ENCODE measurements at places on chromosomes 7 and 10.

- DNase-seq = no peak
Observed at GRCh38 chr7:142196066-142196840, 61.6 kb downstream of the PRSS58 start.

- DNase-seq = no peak
Observed at GRCh38 chr7:379456-380138, 89.6 kb downstream of the FOXL3 start.

GRCh38 chr10:118708571-118708970, 46.2 kb downstream of the CACUL1 start:
- DNase-seq = no peak

DNA sequence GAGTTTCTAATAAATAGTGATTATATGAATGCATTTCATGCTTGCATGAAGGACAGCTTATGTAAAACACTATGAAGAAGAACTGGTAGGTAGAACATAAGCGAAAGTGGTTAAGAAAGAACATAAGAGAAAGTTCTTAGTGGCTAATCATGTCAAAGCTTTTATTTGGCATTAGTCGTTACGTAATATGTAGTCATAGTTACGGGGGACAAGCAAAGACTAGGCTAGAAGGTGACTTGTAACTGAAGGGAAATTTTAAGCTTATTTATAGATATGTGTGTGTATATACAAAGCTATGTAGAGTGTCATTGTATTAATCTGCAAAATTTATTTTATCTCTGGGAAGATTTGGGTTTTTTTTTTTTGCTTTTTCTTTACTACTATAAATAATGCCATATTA, 36.9 kb downstream of the CAPZA2 start:
- DNase-seq = no peak

DNA sequence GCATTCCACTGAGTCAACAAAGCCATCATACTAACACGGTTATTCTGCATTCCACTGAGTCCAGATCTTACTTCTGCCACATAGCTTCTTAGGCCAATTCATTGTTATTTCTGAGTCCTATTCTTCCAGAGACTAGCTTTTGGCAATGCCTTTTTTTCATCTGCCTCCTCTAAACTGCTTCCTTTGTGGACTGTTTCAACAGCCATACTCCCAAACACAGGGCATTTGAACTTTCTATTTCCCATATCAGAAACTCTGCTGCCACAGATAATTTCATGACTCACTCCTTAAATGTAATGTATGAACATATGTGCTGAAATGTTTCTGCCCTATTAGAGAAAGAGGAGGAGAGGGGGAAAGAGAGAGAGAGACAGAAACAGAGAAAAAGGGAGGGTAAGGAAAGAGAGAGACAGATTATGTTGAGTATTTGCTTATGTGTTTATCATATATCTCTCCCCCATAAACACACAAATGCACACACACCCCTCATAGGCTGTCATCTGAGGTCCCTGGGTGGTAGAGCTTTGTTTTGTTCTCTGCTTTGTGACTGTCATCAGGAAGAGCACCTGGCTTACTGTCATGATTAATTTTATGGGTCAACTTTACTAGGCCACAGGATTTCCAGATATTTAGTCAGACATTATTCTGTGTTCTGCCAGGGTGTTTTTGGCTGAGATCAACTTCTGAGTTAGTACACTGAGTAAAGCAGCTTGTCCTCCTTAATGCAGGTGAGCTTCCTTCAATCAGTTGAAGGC, 308.0 kb upstream of the KCND2 start:
- no peak for DNase-seq

DNA sequence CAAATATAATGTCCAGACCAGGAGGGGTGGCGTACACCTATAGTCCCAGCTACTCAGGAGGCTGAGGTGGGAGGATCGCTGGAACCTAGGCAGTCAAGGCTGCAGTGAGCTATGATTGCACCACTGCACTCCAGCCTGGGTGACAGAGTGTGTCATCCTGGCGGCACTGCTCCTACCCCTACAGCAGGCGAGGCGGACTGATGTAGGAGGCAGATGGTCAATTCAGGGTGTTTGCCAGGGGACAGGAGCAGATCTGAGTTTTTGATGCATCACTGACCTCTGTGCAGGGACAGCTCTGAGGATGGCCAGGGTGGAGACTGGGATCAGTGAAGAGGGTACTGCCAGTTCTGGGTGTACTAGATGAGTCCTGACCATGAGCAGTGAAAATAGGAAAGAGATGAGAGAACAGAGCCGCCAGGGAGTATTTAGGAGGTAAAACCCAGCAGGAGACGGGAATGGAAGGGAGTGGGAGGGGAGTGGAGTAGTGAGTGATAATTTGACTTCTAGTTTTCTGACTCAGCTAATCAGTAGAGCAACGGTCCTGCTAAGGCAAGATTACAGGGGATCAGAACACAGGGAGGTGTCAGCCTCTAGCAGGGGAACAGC, 75.3 kb downstream of the HIP1 start:
- DNase-seq = no peak

GRCh38 chr10:102001435-102002068, 54.4 kb downstream of the ARMH3 start:
- no peak for DNase-seq

- no peak for DNase-seq
Observed at GRCh38 chr10:115295213-115295805, 202.1 kb downstream of the ATRNL1 start.

GRCh38 chr7:99218406-99219184, 10.7 kb upstream of the KPNA7 start:
- no peak for DNase-seq

- no peak for DNase-seq
Observed at GRCh38 chr10:22554461-22555182, 159.8 kb downstream of the PIP4K2A start.

DNA sequence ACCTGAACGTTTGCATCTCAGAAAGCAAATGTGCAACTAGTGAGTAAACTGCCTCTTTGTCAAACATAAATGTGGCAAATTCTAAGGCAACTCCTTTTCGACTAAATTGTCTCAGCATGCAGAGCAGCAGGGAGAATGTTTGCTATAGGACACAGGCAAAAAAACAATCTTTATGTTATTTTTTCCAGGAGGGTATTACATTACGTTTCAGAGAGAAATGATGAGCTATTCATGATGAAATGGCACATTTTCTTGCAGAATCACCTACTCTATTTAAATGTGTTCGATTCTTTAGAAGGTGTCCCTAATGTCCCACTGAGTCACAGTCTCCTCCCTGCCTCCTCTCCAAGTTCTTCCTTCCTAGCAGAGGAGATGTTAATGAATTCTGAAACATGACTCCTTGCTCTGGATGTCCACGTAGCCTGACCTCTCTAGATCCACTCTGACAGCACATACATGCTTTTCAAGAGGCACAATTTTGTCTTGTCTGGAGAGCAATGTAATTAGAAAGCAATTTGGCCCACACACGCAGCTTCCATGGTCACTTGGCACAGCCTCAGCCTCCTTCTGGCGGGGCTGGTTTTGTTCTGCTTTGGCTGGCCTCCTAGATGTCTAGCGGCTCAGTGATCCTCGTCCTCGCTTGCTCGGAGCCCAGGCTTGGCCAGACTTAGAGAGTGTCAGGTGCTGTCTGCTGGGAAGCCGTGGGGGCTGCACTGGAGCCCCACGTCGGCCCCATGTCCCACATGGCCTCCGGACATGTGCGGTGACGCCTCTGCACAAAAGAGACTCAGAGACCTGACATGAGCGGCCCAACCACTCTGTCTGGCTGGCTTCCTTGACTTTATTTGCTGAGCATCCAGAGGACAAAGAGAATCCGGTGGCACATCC, 125.7 kb upstream of the ZNF438 start:
- DNase-seq = no peak

DNA sequence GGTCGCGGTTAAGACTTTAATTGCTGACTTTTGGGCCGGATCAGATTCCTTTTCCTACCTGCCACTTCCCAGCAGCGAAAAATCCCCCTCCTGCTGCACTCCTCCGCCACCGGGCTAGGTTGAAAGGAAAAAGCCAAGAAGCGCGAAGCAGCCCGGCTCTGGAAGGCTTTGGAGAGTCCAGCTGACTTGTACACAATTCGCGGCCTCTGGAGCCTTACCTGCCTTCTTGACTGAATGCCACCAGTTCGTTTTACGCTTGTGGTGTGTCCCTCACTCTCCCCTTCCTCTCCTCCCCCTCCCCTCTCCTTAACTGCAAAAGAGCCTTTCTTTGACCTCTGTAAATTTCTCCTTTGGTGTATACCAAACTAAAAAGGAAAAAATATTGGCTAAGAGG, 2.7 kb upstream of the FEZF1 start:
- DNase-seq = no peak

DNA sequence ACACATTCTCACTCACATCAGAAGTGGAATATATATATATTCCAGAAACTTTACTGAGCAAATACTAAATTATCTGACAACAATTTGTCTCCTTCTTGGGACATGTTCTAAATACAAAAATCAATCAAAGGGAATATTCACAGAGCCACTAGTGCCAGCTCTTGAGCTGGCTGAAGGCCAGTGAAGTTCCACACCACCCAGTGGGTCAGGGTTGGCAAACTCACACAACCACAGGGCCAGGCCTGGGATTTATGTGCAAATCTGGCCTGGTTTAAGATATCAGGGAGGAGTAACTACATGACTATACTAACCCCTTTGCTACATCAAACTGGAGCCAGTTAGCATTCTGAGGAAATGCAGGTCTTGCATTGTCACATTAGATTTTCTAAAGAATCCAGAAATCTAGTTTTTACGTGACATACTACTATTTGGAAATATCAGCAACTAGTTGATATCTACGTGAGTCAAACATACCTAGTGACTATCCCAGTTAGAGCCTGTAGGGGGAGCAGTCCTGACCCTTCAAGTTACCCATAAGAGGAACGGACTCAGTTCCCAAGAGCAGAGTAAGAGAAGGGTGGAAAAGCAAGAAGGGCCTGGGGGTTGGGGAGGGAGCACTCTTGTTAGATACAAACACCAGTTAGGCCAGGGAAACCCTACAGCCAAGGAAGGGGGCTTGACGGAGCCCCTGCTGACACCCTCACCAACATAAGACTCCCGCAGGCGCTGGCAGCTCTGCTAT, 600.4 kb downstream of the KCNMA1 start:
- DNase-seq = no peak

DNA sequence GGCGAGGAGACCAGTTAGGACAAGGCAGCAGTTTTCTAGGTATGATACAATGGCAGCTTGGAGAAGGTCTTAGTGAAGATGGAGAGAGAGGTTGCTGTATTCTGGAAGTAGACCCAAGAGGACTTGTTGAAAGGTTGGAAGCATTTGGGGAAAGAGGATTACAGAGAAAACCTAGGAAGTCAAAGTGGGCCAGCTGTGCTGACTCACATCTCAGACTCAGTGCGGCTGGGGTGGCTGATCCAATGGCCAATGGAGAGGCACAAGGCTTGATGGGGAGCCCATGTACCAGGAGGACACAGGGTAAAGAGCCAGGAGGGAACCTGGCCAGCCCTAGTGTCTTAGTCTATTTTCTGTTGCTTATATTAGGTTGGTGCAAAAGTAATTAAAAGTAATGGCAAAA, 194.5 kb upstream of the GALNT17 start:
- DNase-seq = no peak

DNA sequence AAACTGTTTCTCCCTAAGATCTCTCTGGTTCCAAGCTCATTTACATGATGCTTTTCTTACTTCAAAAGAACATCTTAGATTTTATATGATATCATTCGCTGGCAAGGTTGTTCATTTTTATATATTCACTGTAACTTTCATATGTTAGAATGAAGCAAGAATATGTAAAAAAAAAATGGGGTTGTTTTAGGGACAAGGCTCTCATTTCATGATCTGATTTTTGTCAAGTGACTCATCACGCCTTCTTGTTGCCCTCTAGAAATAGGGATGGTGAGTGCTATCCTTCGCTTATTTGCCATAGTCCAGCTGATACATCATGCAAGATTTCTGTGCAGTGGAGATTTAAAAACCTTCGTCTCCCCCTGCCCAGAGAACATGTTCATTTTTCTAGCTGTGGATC, 14.0 kb upstream of the CELF2 start:
- DNase-seq = no peak

- no peak for DNase-seq
Observed at GRCh38 chr7:40437936-40438634, 303.3 kb downstream of the SUGCT start.

DNA sequence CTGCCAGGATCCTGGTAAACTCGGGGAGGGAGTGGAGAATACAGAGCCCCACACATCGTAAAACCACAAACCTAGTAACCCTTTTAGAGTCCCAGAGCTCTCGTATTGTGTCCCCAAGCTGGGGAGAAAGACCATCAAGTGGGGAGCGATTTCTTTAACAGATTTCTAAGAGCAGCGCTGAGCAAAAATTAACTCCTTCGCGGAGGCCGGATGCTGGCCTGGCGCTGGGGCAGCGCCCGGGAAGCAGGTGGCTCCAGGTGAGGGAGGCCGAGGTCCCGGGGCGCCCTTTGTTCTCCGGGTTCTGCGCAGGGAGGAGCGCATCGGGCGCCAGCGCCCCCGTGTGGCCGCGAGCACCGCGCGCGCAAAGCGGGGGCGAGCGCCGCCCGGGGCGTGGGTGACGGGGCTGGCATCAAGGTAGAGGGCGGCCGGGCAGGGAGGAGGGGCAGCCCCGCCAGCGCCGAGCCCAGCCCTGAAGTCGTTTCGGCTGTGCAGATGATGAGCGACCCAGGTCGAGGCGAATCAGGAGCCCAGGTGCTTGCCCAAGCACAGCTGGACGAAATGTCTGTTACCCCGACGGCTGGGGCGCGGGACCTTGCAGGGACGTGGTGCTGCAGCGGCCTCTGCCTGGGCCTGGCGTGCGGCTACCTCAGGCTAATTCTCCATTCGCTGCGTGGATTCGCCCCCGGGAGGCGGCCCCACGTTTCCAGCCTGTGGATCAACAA, 10.4 kb upstream of the FGFR2 start:
- DNase-seq = peak; percentile 11

- DNase-seq = no peak
Observed at GRCh38 chr10:2700626-2701305, 366.6 kb upstream of the PFKP start.

DNA sequence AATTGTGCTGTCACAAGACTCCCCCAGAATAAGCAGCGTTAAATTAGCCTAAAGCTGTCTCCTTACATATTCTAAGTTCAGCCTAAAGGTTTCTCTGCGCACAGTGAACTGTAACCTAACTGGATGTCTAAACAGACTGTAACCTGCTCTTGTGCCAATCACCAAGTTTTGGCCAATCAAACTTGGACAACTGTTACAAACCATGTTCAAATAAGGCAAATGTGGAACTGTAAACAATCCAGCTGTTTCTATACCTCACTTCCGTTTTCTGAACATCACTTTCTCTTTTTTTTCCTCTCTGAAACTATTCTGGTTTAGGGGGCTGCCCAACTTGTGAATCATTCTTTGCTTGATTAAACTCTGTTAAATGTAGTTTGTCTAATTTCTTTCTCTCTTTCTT, 252.2 kb upstream of the HABP2 start:
- no peak for DNase-seq

GRCh38 chr7:94043299-94043698, 39.1 kb upstream of the BET1 start:
- no peak for DNase-seq

GRCh38 chr7:45328403-45328981, 170.9 kb downstream of the RAMP3 start:
- no peak for DNase-seq

- DNase-seq = no peak
Observed at GRCh38 chr7:39434012-39434411, 132.2 kb upstream of the YAE1 start.

DNA sequence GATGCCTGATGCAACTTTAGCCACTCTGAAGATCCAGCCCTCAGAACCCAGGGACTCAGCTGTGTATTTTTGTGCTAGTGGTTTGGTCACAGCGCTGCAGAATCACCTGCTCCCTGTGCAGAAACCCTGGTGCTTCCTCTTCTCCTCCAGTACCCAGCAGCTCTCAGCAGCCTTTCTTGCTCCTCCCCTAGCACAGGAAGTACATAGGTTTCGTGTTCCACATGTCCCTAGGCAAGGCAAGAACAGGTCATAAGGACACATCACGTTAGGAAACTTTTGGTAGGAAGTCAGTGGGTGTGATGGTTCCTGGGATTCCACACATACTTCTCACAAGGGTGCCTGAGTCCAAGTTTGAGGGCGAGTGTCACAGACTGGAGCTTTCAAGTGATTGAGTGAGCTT, 167.9 kb upstream of the PRSS1 start:
- DNase-seq = no peak
